Stimulated activated CD8-positive, alpha-beta memory T cell treated with anti-CD3 and anti-CD28 coated beads, Interleukin-4, amount 100 ng/mL, for 1 hour (primary cell): ENCODE measurements at places on chromosomes 4 and X.
A peak's percentile ranks its signal among the peaks of the same experiment; 100 is the strongest.

DNA sequence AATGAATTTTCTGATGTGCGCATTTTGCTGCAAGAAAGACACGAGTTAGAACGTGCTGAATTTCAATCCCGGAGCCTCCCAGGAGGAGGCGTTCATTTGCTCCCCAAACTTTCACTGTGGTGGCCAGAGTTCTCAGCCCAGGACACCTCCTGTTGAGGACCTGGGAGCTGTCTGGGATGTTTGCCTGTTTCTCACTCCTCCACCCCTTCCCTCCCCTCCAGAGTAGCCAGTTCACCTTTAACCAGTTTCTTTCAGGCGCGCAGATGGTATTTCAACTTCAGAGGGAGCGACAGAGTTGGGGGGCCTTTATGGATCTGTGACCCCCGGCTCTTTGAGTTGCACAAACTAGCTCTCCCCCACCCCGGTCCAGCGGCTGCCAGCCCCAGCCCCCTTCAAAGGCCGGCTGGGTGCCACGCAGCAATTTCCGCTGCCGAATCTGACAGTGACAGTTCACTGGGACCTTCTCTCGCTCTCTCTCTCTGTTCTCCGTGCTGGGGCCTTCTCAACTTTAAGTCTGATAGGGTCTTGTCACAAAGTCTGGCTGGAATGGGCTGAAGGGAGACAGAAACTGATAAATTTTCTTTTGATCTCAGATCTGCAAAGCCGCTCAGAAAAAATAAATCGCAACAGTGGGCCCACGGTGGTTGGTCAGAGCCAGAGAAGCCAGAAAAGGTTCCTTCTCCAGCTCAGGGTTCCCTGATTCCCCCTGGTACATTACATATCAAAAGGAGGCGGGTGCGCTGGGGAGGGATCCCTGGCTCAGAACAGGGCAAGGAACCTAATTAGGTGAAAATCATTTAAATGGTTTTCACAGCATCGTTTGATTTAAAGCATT is 100.0 kb upstream of the STX18 start:
- no peak for DNase-seq

DNA sequence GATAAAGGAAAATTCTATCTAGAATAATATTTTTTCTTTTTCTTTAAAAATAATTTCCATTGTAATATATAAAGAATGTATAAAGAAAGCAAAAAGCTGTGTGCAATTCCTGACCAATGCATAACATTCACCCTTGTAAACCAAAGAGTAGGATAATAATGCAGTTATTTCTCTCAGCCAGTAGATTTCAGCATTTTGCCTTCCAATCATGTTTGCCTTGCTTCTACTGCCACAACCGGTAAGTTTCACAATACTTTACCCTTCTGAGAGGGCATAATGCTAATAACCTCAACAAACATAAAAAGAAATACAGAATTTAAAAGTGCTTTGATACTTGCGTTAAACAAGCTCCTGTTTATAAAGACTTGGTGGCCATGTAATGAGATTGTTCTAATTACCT is 59.9 kb downstream of the CHIC2 start:
- no peak for DNase-seq

DNA sequence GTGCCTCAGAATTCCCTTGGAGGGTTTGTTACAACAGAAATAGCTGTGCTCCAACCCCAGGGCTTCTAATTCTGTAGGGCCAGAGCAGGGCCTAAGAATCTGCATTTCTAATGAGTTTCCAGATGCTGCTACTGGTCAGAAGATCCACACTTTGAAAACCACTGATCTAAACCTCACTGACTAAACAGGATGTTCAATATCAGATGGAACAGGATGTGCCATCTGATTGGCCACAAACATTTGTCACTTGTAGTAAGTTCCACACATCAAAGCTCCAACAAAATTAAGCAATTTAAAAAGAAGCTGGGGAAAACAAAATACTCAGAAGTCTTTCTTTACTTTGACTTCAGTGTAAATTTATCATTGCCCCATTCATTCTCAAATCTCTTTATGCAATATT is 14.3 kb downstream of the CASK start:
- DNase-seq, result no peak

DNA sequence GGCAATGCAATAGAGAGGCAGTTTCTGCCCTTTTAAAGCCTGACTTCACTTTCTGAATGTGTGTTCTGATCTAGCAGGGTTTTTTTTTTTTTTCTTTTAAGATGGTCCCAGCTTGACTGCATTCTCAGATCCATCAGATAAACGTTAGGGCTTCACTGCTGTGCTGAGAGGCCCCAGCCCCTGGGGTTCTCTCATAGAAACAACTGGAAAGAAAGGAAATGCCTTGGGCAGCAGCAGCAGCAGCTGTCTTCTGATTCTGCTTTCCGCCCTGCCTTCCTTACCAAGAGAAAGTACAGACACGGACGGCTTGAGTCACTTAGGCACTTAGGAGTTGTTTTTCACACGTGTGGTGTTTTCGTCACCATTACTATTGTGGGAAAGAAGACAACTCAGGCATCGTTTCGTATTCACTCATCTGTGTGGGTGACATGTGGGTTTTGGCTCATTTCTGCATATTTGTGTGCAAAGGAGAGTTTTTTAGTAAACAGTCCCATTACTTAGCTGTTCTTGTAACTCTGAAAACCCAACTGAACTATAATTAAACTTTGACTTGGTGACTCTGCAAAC is 172.0 kb downstream of the PTTG2 start:
- peak; percentile 38 for DNase-seq

- no peak for DNase-seq
Measured at GRCh38 chrX:130295519-130296296, 27.0 kb upstream of the ZNF280C start.

DNA sequence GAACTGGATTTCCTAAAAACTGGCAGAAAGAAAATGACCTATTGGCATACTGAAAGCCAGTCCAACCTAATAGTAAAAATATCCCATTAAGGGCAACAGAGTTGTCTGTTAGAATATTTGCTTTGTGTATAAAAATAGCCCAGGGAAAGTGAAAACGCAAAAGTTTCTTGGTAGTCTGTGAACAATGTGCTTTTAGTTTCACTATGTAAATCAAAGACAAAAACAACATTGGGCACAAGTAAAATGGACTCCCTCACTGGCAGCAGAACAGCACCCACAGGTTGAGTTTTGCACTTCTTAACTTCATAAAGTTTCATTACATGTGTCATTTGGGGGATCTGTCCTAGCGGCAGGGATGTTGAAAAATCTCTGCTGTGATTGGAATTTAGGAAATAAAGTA is 4.3 kb upstream of the FGG start:
- DNase-seq, result no peak

DNA sequence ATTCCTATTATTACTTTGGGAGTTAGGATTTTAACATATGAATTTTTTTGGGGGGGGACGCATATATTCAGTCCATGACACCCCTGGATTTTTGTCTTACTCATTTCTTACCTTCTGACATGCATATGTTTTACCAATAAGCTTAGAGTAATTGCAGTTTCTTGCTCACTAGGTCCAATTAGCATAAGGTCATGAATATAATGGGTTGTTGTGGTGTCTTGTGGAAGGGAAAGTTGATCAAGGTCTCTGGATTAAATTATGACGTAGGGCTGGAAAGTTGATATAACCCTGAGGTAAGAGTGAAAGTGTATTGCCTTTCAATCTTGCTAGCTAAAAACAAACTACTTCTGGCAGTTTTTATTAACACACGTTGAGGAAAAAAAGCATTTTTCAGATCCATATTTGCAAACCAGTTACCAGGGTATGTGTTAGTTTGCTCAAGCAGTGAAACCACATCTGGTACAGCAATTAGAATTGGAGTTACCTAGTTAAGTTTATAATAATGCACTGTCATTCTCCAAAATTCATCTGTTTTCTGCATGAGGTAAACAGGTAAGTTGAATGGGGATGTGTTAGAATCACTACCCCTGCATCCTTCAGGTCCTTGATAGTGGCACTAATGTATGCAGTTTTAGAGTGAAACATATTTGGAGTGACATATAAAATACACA is 32.0 kb downstream of the STIM2 start:
- no peak for DNase-seq

- DNase-seq, result no peak
Measured at GRCh38 chr4:14769993-14770392, 232.3 kb upstream of the CPEB2 start.

DNA sequence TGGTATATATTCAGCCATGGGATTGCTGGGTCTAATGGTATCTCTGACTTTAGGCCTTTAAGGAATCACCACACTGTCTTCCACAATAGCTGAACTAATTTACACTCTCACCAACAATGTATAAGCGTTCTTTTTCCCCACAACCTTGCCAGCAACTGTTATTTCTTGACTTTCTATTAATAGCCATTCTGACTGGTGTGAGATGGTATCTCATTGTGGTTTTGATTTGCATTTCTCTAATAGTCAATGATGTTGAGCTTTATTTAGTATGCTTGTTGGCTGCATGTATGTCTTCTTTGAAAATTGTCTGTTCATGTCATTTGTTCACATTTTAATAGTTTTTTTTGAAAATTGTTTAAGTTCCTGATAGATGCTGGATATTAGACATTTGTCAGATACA is 235.2 kb downstream of the HEPH start:
- no peak for DNase-seq

DNA sequence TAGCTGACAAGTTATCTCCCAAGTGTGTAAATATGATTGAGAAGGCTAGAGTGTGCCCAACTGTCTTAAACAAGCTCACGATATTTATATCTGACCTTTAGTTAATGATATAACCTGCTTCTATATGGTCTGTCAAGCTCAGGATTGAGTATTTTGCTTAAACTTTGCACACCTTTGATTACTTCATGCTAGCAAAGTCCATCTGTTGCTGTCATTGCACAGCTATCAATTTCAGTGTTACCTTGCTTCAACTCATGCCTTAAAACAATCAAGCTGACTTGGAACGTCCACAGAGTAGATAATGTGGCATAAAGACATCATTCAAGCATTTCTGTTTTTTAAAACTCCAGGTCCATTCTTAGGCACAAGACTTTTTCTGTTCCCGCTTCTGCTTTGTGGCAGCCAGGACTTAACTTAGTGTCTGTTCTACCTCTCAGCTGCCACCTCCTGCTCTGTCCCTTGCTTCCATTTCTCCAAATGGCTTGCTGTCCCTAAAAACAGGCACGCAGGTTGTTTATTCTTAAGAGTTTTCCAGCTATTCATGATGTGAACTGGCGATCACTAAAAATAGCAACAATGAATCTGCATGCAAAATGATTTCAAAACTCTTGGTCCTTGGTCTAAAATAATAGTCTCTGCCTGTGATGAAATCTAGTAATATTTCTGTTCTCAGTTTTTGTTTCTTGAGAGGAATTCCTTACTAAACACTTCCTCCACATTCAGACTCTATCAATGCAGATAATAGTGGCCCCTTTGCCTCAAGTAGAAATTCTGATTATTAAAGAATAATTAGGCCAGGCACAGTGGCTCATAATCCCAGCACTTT is 16.3 kb upstream of the NEIL3 start:
- no peak for DNase-seq

- DNase-seq, result no peak
Measured at GRCh38 chr4:108010167-108010566, 20.5 kb downstream of the HADH start.

DNA sequence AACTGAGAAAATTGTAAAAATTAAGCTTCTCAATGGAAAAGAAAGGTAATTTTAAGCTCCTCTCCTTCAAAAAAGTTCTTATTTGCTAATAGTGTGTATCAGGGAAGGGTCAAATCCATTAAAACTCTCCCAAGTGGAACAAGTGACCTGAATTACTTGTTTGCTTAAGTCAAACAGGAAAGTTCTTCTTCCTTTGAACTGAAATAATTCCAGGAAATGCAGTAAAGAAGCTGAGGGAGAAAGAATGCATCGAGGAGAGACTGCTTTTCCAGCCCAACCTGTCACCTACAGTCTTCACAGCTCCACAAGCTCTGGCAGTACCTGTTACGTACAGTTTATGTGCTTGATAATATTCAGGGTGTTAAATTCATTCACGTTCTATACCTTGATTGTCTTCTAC is 131.1 kb downstream of the KLHL8 start:
- no peak for DNase-seq

DNA sequence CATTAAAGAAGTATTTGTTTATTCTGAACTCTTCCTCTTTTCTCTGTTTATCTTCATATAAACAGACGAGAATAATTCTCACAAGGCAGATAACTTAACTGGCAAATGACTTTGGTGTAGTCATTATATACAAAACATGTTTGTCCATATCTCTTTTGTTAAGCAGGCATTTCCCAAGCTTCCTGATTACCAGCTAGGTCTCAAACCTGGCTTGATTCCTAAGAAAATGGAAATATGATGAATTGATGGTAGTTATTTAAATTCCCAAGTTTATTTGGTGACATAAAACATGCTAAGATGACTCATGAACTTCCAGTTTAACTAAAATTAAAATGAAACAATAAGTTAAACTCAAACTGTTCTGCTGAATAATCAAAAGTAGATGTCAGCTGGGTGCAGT is 96.8 kb downstream of the ARSJ start:
- no peak for DNase-seq

- DNase-seq, result no peak
Measured at GRCh38 chr4:65367306-65367705, 303.0 kb downstream of the EPHA5 start.

DNA sequence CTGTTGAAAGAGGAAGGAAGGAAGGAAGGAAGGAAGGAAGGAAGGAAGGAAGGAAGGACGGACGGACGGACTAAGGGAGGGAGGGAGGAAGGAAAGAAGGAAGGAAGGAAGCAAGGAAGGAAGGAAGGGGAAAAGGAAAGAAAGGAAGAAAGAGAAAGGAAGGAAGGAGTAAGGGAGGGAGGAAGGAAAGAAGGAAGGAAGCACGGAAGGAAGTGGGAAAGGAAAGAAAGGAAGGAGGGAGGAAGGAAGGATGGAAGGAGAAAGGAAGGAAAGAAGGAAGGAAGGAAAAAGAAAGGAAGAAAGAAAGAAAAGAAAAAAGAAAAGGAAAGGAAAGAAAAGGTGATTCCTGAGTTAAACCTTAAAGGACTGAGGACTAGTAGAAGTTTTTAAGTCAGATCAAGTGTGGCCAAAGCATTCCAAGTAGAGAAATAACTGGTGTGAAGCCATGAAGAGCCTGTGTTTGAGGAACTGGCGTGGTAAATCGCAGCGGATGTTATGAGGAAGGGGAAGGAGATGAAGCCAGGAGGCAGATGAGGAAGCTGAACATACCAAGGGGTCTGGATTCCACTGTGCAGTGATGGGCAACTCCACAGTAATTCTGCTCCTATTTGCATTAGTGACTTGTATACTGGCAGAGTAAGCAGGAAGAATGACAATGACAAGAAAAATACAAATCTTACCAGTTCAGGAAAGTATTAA is 163.5 kb downstream of the MGST2 start:
- no peak for DNase-seq

- DNase-seq, result no peak
Measured at GRCh38 chr4:168398589-168398988, 80.0 kb upstream of the DDX60 start.

GRCh38 chr4:33532821-33533220 is 2711.5 kb downstream of the ARAP2 start:
- no peak for DNase-seq

DNA sequence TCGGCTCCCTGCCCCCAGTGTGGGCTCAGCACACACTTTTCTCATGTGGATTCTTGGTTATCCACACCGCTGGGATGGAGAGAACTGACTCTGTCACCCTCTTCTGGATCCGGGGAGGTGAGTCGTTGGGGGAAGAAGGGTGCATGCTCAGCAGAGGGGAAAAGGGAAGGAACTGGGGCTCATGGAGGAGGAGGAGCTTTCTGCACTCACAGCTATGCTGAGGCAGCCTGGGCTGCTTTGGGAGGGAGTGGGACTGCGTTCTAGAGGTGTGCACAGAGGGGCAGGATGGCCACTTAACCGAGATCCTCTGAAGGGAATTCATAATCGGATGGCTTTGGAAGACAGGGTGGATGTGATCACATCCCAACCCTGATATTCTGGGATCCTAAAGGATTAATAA is 51.6 kb downstream of the RTL5 start:
- no peak for DNase-seq
